HT-29 (cell line): ENCODE measurements at places on chromosomes 12 and 14.

- DNase-seq: no peak
Measured at GRCh38 chr12:92340441-92341064, 194.9 kb upstream of the BTG1 start.

DNA sequence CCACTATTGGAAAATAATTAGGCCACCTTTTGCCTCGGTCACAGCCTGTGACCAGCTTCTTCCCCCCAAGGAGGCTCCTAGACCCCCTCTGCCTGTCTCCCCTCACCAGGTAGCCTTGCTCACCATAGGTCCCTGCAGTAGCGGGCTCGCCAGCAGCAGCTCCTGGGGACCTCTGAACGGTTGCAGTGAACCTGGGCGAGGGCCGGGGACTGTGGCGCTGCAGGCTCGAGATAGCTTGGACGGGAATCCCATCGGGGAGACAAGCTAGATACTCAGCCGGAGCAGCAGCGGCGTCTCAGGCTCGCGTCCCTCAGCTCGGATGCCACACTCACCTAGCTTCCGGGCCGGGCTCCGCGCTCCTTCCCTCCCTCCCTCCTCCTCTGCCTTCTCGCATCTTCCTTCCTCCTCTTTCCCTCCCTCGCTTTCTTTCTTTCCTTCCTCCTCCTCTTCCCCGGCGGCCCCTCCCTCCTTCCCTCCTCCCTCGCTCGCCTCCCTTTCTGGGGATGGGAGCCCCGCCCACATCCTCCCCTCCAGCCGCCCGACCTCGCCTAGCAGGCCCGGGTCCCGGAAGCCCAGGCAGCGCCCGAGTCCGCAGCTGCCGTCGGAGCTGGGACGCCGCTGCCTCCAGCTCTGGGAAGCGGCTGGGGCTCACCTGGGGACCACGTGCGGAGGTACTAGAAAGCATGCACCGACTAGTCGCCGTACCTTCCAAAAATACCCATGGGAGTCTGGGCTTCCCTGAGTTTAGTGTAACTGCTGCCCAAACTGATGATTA lies at the start of gene BMP4:
Gene BMP4 (minus strand): TSS at position 399 of the 775 bp plus-strand sequence. CDS start 4,603 bp downstream, outside the sequence.
- peak; percentile 91 for DNase-seq

DNA sequence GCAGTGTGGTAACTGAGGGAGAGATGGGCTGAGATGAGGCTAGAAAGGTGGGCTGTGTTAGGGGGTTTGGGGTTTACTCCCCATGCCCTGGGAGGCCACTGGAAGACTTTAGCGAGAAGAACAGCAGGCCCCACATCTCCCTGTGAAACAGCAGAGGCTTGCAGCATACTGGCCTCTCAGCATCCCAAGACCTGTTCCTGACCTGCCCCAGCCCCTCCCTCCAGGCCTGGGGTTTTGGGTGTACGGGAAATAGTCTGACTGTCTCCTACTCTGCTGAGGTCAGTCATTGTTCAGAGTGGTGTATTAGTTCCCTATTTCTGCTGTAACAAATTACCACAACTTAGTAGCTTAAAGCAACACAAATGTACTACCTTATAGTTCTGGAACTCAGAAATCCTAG lies 103.5 kb upstream of the HIF1A start:
- no peak for DNase-seq

DNA sequence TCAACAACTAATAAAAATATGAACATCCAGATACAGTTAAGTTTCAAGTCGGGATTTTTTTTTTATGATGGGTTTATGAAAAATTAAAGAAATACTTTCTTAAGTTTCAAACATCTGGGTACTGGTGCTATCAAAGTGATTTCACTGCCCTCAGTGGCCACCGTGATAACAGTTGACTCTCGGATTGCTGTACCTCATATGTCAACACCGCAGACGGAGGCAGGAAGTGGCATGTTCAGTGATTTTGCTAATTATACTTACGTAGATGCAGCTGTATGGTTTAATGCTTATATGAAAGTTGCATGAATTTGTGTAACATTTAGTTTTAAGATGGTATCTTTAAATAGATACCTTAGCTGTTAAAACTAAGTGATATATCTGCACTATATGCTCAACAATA lies 20.8 kb upstream of the FBLN5 start:
- no peak for DNase-seq

DNA sequence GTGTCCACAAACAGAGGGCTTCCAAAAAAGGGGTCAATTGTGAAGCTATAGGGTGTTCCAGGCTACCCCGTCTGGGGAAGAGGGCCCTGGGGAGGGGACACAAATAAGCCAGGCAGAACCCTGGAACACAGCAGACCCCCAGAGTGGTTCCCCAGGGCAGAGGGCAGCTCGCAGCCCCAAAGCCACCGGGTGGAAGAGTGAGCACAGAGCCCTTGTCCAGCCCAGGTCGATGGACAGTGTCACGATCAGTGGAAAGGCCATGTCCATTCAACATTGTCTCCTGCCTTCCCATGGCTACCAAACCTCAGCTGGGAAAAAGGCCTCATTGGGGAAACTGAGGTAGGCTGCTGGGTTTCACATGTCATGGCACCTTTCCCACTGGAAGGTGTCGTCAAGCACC lies 131.4 kb downstream of the DICER1 start:
- DNase-seq: no peak

GRCh38 chr12:33439587-33440011 lies at the start of gene SYT10:
SYT10 (minus strand) TSS chr12:33439819; CDS start chr12:33439522, 297 bp downstream.
- no peak for DNase-seq

- DNase-seq: no peak
Measured at GRCh38 chr14:42814817-42815216, 1208.1 kb downstream of the LRFN5 start.

GRCh38 chr14:48563489-48563888 lies 888.1 kb upstream of the MDGA2 start:
- DNase-seq: no peak

DNA sequence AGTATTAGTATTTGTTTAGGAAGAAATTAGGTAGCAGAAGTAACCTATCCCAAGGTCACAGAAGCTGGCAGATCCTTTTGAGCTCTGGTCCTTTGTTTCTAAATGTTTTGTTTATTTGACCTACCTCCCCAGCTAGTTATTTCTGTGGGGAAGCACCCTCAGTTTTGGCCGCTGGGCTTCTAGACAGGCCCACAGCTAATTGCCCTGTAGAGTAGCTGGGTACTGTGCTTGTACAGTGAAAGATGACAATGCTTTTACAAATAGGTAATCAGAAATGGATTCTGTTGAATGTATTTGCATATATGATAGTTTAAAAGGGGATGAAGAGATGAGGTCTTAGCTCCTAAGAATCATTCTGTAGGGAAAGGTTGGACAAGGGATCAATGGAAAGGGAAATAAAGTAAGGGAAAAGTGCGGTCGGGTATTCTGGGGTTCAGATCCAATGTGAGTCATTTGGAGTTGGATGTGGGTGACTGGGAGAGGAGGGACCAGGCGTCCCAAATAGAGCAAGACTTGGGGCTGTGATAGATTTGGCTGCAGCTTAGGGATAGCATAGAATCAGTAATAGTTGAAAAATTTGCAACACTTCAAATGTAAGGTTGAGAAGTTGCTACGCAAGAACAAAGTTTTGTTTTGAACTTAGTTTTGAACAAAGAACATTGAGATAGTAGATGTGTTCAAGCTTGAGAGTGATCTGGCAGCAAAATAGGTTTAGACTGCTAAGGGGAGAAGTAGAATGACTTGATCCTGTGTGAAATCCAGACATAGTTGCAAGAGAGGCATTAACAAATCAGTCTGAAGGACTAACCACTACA lies 3.6 kb downstream of the NUDT4 start:
- DNase-seq: no peak

- peak; percentile 41 for DNase-seq
Measured at GRCh38 chr14:22556021-22556989, 32.7 kb downstream of the DAD1 start.

GRCh38 chr14:61620130-61620946 lies 75.0 kb upstream of the HIF1A start:
- no peak for DNase-seq

GRCh38 chr14:102540315-102541028 lies 30.9 kb upstream of the ANKRD9 start:
- no peak for DNase-seq

GRCh38 chr12:11969437-11970154 lies 101.1 kb upstream of the BCL2L14 start:
- DNase-seq: peak; percentile 45

DNA sequence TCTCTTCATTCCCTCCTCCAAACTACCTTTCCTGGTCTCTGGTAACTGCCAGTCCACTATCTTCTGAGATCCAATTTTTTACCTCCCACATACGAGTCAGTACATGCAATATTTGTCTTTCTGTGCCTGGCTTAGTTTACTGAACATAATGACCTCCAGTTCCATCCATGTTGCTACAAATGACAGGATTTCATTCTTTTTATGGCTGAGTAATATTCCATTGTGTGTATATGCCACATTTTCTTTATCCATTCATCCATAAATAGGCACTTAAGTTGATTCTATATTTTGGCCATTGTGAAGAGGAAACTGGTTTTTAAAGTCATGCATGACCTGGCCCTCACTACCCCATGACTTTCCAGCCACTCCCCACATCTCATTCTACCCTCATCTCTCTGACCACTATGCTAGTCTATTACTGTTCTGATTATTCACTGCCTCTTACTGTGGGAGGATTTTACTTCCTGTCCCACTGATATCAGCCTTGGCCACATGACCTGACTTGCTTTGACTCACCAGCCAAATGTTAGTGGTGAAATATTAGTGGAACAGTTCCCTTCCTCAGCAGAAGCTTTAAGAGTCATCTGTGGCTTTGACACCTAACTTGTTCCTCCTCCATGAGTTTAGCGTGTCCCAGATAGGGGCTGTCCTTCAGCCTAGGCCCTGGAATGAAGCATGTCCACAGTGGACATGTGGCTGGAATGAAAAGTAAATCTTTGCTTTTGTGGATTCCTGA lies 52.2 kb downstream of the GOLGA5 start:
- DNase-seq: no peak

DNA sequence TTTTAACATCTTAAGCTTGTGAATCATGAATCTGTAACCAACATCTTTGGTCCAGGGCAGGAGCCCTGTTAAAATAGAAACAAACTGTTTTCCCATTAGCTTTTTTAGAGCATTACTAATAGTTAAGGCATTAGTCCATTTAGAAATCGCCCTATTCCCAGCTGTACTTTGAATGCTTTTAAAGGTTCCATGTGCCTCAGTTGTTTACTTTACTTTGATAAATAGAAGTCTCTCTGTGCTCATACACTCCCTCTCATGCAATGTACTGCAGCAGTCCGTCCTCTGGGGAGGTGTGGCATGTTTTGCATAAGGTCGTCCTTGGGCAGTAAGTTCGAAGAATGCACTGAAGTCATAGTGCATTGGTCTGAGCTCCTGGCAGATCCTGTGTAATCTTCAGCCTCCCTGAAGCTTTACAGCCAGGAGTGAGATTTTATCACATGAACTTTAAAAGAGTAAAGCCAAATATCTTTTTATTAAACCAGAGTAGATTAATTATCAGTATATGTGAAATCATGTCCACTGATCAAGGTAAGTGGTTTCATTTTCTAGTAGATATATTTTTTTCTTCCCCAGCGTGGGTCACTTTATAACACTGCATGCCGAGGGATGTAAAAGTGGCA lies 134.7 kb downstream of the FGD4 start:
- peak; percentile 61 for DNase-seq

DNA sequence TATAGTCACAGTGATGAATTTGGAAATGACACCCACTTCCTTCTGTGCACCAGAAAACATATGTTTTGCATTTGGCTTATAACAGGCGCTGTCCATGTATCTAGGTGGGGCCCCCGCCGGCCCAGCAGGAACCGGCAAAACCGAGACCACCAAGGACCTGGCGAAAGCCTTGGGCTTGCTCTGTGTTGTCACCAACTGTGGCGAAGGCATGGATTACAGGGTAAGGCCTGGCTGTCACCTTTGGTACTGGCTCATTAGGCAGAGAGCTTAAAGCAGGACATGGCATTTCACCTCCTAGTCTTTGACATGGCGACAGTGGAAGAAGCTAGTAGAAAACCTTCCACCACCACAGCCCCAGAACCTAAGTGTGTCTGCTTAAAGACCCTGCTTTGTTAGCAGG lies 85.8 kb downstream of the DNAH10 start:
- DNase-seq: no peak

GRCh38 chr14:103031956-103032355 lies 25.4 kb downstream of the CDC42BPB start:
- DNase-seq: peak; percentile 51

DNA sequence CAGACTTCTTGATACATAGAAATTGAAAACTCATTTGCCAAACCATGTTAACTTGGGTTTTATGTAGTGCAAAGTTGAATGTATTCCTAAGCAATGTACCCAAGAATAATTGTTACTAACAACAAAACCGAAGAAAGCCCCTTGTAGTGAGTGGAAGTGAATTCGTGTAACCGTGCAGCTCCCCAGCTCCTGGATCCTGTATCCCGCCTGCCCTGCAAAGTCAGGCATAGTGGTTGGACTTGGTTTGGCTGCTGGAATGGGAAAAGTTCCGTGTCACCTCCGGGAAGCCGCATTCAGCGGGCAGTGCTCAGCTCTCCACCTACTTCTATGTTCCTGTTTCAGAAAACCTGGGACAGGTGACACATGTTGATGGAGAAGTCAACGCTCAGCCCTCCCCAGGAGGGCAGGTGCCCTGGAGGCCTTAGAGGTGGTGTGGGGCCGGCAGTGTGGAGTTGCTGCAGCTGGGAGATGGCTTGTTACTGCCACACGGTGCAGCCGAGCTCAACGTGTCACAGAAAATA lies 29.2 kb upstream of the C14orf180 start:
- no peak for DNase-seq

- no peak for DNase-seq
Measured at GRCh38 chr12:116852303-116852702, 28.9 kb downstream of the HRK start.

- DNase-seq: no peak
Measured at GRCh38 chr12:38162708-38163441, 153.7 kb upstream of the ALG10B start.

- no peak for DNase-seq
Measured at GRCh38 chr12:116933091-116933490, 22.3 kb downstream of the FBXW8 start.

- DNase-seq: no peak
Measured at GRCh38 chr12:126432780-126433179, 1367.5 kb downstream of the AACS start.

DNA sequence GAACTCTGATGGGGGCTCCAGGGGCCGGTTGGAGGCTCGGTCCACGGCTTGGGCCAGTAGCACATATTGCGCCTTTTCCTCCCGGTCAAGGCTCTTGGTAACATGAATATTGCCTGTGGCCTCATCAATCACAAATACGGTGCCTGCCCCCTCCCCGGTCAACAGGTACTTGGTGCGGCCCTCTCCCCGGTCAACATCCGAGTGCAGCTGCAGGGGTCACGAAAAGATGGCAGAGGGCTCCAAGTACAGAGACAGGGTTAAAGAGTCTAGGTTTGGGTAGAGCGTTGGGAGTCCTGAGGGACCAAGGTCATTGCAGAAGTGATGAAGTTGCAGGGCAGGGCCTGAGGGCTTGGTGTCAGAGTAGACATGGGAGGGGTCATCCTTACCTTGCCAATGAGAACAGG lies 2.2 kb downstream of the CDH24 start:
- no peak for DNase-seq

- no peak for DNase-seq
Measured at GRCh38 chr14:61064856-61065255, 83.8 kb downstream of the SLC38A6 start.
